HCEC 1CT (cell line): ENCODE measurements at places on chromosomes 5 and 9.

DNA sequence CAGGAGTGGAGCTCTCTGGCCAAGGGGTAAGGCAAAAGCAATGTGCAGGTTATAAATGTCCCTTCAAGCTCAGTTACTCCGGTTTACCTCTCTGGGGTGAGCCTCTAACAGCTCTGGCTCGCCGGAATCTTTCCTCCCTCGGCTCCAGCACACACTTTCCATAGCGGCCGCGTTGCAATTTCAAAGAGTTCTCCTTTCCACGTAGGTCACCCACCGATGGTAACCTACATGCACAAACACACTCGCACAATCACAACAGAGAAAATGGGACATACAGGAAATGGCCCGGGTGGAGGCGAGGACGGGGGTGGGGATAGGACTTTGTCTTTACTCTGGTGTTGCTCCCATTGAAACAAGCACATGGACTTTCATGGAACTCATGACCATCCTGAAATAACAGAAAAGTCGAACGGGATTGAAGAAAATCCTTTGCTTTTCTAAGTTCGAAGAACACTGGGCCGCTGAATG lies 1.2 kb downstream of the LHFPL2 start:
- peak; percentile 40 for DNase-seq

DNA sequence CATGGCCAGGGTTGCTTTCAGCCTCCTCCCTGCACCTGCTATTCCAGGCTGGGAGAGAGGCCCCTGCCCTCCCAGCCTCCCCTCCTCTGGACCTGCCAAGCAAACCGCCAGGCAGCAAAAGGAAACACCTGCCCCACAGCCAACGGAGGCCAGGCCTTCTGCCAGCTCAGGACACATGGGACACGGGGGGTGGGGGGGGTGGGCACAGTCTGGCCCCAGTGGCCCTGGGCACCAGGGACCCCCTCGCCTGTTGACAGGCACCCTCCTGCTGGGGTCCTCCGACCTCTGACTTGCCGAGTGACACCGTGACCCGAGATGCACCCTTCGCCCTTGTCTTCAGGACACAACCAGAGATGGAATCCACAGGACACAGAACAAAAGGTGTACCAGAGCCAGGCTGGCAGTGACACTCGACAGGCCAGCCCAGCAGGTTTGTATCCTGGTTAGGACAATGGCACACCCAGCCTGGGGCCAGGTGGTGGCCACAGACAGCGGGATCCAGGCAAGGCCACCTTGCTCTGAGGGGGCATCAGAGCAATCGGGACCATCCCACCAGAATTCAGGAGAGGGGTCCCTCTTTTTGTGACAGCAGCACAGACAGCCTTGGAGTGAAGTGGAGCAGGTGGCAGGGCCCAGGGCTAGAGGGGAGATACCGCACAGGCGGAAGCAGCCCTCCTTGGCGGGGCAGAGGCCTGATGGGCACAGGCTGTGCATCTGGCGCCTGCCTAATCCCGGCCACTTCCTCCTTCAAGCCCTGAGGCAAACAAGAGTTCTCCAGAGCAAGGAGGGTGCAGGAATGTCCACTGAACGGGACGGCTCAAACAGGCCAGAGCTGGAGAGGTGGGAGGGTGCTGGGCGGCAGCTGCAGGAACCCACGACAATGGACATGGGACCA lies 1.3 kb upstream of the TMEM210 start:
- no peak for DNase-seq

DNA sequence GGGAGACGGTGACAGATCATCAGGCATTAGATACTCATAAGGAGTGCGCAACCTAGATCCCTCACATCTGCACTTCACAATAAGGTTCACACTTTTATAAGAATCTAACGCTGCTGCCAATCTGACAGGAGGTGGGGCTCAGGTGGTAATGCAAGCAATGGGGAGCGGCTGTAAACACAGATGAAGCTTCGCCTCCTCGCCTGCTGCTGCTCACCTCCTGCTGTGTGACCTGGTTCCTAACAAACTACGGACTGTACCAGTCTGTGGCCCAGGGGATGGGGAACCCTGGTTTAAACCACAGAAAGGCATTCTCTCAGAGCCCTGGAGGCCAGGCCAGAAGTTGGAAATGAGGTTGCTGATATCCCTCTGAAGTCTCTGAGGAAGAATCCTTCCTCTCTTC lies 323.6 kb downstream of the DRD1 start:
- no peak for DNase-seq

- DNase-seq, result no peak
These were observed 173.8 kb upstream of the PITX1 start for GRCh38 chr5:135207866-135208265.

DNA sequence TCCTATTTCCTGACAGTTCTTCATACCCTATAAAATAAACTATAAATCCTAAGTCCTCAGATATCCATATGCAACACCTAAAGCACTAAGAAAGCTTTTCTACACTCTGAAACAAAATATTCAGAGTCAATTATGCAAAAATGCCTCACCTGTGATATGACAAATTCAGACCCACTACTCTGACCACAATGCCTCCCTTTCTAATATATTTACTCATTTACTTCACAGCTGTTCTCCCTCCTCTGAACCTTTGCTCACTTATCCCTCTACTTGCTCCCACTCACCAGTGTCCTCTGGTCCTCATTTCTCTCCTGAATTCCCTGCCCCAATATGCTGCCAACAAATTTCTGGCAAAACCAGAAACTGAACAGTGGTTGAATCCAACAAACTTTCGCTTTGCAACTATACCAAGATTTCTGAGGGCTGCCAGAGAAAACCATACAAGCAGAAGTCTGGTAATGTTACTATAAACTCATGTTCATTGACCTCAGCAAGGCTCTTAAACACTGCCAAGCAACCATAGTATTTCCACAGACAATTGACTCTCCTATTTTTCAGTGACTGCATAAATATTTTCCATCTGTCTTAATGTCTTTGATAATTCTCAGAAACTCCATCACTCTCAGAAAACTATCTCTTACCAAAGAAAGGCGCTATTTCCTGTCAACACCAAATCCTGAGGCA lies 7.1 kb downstream of the CCNH start:
- no peak for DNase-seq

DNA sequence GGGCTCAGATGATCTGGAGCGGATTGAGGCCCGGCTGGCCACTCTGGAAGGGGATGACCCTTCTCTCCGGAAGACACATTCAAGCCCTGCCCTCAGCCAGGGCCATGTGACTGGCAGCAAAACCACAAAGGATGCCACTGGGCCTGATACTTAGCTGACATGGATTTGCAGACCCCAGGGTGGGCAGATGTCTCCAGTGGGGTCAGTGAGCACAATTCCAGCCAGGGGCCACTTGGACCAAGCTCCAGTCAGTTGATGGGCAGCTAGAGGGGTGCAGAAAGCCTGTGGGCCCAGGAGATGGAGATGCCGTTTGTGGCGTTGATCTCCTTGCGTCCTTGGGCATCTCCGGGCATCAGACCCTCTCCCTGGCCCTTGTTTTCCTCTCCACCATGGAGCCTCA lies 46.7 kb downstream of the PSD2 start:
- DNase-seq, result no peak

DNA sequence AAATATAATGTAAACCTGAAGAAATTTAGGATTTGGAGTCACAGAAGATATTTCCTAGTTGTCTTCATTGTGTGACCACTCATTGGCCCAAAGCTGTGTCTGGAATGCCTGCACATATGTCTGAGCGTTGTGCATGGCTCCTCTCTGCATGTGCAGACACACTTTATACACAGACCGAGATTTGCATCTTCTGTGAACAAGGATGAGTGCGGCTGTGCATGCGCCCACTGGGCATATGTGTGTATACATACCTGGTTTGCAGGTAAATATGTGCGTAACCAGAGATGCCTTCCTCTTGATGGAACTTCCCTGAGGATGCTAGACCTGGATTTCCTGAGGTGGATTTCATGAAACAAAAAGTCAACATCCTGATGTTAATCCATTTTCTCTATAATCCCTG lies 19.1 kb downstream of the PHF2 start:
- no peak for DNase-seq

DNA sequence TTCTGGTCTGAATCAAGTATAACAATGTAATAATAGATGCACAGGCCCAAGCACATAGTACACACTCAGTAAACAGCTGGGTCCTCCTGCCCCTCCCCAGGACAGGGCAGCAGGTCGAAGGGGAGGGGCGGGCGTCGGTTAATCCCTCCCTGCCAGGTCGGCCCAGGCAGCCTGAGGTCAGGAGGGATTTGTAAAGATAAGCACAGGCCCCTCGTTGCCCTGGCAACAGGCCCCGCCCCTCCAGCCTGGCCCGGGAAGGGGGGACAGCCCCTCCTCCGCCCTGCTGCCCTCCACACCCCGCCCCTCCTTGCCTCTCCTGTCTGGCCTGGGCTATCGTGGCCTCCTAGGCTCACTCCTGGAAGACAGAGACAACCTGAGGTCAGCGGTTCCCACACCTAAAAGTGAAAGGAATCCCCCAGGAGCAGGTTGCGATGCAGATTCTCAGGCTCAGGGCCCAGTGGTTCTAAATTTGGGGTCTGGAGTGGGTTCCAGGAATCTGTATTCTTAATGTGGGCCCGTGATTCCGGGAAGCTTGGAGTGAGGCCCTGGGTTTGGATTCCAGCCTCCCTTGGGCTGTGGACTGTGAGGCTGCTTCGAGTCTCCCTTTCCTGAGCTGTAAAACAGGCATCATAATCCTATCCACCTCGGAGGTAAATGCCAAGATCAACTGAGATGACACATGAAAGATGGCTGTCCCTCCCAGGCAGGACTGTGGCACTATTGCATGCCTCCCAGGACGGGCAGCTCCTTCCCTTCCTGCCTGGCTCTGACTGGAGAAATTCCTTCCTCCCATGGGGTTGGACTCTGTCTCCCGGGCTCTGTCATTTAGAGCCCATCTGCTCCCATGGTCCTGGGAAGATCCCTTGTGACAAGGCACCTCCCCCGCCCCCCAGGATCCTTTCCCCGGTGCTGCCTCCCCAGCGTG lies 4.4 kb downstream of the CRB2 start:
- no peak for DNase-seq

GRCh38 chr9:87390361-87390760 lies 107.3 kb upstream of the DAPK1 start:
- DNase-seq, result no peak

DNA sequence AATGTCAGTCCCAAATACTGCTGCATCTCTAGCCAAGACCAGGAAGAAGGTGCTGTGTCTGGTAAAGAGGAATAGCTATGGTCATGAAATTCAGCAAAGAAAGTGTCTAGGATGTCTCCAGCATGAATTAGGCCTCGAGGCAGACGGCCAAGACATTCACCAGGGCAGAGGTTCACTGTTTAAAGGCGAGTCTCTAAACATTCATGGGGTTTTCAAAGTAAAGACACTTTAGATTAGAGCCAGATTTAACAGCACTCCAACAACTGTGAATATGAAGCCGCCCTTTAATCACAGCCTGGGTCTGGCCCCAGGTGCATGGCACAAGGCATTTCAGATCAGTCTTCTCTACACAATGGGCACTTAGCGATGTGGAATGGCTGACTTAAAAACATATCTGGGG lies 95.0 kb downstream of the ANKH start:
- no peak for DNase-seq

DNA sequence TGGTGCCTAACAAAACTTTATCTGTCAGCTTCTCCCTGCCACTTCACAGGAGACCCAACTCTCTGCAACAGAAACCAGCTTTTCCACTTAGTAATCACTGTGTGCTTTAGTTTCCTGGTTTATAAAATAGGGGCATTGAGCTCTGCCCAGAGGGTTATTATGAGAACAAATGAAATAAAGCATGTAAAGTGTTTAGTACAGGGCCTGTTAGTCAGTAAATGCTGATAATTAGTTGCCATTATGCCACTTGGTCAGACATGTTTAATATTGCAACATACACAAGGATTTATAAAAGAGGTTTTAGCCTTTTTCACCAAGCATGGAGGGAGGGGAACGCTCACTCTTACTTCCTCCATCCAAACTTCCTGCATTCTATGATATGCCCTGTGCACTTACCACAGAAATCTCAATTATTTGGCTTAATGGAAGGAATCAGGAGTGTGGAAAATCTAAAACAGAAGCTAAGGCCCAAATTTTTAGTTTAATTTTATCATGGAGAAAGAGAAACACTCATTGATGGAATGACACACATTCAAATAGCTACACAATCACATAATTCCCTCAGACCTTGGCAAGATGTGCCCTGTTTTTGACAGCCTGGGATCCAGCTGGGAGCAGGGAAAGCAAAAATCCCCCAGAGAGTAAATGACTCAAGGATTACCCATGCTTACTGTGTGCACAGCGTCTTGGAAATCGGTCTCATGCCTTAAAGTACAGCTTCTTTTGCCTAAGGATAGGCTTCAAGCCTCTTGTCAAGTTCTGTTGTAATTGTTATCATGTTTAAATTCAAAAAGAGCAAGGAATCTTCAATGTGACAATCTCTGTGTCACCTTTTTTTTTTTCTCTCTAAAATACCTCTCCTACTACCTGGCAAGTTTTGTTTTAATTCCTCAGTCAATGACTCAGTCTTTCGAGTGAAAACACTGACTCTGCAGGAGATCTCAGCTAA lies 34.0 kb downstream of the ZNF474 start:
- peak; percentile 94 for DNase-seq

- DNase-seq, result peak; percentile 78
These were observed 45.7 kb downstream of the BNC2 start for GRCh38 chr9:16824545-16825330.

DNA sequence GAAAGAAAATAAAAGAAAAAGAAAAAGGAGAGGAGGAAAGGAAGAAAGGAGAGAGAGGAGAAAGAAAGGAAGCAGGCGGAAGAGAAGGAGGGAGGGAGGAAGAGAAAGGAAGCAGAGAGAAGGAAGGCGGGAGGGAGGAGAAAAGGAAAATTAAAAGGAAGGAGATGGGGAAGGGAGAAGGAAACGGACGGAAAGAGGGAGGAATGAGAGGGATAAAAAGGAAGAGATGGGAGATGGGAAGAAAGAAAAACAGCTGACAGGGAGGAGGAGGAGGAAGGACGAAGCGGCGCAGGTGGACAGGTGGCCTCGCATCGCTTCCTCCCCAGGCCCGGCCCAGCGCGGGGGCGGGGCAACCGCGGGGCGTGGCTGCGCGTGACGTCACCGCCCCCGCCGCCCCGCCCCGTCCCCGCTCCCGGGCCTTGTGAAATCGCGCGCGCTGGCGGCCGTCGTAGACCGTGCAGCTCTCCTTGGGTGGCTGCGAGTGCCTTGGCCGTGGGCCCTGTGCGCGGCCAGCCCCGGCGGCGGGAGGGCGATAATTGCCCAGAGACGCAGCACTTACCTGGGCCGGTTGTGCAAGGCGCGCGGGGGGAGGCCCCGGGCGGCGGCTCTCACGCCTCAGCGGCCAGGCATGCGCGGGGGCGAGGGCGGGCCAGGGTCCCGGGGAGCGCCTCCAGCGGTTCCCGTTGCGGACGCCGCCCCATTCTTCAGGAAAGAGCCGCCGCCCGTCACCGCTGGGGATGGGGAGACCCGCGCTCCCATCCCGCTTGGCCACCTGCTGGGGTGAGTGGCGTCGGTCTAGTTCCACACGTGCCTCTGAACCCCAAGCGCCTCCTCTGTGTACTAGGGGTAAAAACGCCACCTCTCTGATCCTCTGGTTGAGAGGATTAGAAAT lies 49.6 kb upstream of the FOXE1 start:
- peak; percentile 53 for DNase-seq

DNA sequence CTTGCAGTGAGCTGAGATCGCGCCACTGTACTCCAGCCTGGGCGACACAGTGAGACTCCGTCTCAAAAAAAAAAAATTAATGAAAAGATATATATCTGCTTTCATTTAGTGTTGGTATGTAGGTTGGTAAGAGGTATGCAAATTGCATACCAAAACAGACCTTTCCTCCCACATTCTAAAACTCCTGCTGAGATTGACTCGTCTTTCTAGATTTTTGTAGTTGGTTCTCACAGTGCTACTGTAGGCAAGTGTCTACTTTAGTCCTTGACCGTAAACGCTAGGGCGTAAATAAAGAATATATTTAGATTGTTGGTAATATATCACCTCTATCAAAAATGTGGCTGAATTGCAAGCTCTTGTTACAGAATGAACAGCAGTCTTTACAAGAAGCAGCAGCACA lies 445.9 kb downstream of the CHSY3 start:
- DNase-seq, result no peak

GRCh38 chr5:151659001-151659754 lies 27.5 kb downstream of the SPARC start:
- DNase-seq, result peak; percentile 80
